ENCODE measurements at places on chromosomes 5 and 9. TPM values are rescaled to one million over a fixed set of nuclear protein-coding genes. Genes with fewer than 3 reads are reported as not detected.
A peak's percentile ranks its signal among the peaks of the same experiment; 100 is the strongest.

DNA sequence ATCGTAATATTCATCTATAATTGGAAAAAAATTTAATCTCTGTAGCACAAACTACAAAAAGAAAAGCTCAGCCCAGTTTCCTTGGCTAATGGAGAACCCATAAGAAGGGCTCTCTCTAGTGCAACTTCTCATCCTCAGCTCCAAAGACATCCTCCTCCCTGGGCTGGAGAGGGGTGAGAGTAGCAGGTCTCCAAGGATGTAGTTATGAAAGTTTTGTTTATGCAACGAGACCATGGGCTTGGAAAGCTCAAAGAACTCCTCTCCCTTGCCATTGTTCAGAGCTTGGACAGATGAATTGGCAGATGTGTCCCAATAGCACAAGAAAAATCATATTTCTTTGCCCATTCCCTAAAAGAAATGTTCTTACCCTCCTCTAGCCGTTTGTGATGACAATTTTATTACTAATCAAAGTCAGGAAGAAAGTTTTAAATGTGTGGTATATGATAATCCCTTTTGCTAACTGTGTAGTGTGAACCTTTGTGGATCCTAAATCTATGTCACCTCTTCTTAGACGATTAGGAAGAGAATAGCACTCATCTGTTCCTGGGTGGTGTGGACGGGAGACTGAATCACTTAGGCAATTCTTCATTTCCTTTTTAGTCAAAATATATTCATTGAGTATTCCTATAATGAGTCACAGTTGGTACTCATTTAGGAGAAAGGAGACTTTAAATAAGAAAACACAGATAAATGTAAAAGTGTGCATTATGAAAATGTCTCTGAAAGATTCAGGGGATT lies 52.2 kb downstream of the GARNL3 start:
- H3K4me1 ChIP-seq: no peaks in the 10 kb centered on the region
- no peaks in the 10 kb centered on the region for H3K27me3 ChIP-seq
- no peak for DNase-seq
- no peak overlapping the region for H3K4me3 ChIP-seq

- no peaks in the 10 kb centered on the region for H3K36me3 ChIP-seq
- H3K4me1 ChIP-seq: peaks cover 16% of the 10 kb centered on the region
- H3K27ac ChIP-seq: no peak overlapping the region
- H3K27me3 ChIP-seq: peaks cover 26% of the 10 kb centered on the region
- peak overlapping the region; percentile 54 for H3K4me3 ChIP-seq
These were observed 294.7 kb downstream of the ZSWIM6 start for GRCh38 chr5:61626639-61627282.

- H3K4me3 ChIP-seq: no peak overlapping the region
- DNase-seq: no peak
- H3K36me3 ChIP-seq: peaks cover 11% of the 10 kb centered on the region
These were observed 68.6 kb downstream of the NEK6 start for GRCh38 chr9:124326378-124326777.

GRCh38 chr5:170293273-170293672 lies 4.3 kb downstream of the LCP2 start:
- DNase-seq: no peak
- no peaks in the 10 kb centered on the region for H3K27me3 ChIP-seq
- H3K27ac ChIP-seq: peak overlapping the region; percentile 49
- H3K4me3 ChIP-seq: peak overlapping the region; percentile 66
- H3K4me1 ChIP-seq: peaks cover 66% of the 10 kb centered on the region
- peaks cover 69% of the 10 kb centered on the region for H3K36me3 ChIP-seq

DNA sequence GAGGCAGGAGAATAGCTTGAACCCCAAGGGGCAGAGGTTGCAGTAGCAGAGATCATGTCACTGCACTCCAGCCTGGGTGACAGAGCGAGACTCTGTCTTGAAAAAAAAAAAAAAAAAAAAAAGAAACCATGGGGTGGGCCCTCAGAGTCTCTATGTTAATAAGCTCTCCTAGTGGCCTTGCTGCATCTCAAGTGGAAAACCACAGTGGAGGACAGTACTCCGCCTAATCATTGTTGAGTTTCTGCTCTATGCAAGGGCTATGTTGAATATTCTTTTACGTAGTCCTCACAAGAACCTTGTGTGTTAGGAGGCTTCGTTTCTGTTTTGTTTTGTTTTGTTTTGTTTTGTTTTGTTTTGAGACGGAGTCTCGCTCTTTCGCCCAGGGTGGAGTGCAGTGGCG lies 48.9 kb downstream of the TJP2 start:
- H3K4me3 ChIP-seq: no peak overlapping the region
- DNase-seq: no peak
- H3K27ac ChIP-seq: no peak overlapping the region
- H3K27me3 ChIP-seq: no peaks in the 10 kb centered on the region

DNA sequence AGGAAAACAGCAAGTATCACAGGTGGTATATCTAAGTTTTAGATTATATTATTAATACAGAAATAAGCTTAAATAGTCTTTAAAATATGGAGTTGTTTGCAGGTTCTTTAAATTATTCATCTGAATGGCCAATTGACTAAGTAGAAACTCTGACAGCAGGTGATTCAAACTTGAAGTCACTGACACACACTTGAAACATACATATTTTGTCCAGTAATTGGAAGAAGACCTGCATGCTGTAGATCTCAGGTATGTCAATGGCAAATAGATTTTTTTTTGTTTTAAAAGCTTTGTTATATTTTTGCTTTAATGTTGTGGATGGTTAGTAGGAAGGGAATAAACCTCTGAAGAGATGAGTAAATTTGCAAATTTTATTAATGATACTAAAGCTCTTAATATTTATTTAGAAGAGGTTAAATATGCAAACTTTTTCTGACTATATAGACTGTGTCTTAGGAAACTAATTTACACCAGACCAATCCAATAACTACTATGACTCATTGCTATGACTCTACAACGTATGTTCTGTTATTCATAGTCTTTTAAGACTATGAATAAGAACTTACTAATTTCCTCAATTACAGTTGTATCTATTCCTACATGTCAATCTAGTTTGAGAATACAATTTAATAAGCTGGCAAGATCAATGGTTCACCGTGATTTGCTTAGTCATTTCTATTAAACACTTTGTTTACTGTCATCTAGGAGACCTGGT lies 53.9 kb upstream of the RORB start:
- H3K27ac ChIP-seq: no peak overlapping the region
- no peaks in the 10 kb centered on the region for H3K27me3 ChIP-seq
- no peaks in the 10 kb centered on the region for H3K4me1 ChIP-seq

- DNase-seq: no peak
- no peaks in the 10 kb centered on the region for H3K36me3 ChIP-seq
- H3K4me1 ChIP-seq: no peaks in the 10 kb centered on the region
- no peak overlapping the region for H3K4me3 ChIP-seq
- H3K27ac ChIP-seq: no peak overlapping the region
These were observed 276.2 kb upstream of the SLC30A5 start for GRCh38 chr5:68817632-68818031.

DNA sequence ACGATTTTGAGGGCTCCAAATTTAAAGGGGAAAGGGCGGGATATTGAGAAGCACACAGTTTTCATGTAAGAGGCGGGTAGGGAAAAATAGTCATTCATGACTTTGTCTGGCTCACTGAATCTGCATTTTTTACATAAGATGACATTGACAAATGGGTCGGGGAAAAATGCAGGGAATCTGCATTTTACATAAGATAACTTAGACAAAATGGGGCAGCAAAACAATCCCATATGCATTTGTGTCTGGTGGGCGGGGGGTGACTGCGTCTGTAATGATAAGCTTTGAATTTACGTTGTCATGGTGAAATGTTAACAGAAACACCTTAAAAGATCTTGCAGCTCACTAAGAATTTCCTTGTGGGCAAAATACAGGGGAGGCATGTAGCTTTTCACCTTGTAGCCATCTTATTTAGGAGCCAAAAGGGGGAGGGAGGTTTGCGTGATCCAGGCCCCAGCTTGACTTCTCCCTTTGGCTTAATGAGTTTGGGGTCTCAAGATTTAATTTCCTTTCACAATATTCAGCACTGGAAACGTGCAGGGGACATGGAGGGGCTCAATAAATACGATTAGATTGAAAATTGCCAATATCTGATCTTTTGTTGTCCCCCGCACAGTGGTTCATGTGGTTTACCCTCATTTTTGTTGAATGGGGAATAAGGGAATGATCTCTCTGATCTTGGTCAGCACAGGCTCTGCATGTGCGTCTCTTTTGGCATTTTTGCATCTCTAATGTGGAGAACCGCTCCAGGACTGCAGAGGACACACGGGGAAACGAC lies 41.1 kb upstream of the GADD45G start:
- no peaks in the 10 kb centered on the region for H3K36me3 ChIP-seq
- H3K4me3 ChIP-seq: no peak overlapping the region
- no peak for DNase-seq
- no peak overlapping the region for H3K27ac ChIP-seq

- no peaks in the 10 kb centered on the region for H3K36me3 ChIP-seq
- H3K27me3 ChIP-seq: no peaks in the 10 kb centered on the region
- DNase-seq: no peak
- no peak overlapping the region for H3K4me3 ChIP-seq
These were observed 493.3 kb upstream of the ADAMTS16 start for GRCh38 chr5:4646715-4647375.

DNA sequence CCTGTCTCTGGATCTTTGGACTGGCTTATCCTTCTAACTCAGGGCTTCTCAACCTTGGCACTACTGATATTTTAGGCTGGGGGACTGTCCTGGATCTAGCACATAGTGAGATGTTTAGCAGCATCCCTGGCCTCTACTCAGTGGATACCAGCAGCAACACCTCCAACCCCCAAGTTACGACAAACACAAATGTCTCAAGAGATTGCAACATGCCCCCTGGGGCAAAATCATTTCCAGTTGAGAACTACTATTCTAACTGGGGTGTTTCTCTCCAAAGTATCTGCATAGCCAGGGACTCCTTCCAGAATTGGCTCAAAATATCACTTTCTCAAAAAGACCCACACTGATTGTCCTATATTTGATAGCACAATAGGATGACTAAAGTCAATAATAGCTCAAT lies 7.2 kb upstream of the TLR4 start:
- H3K4me3 ChIP-seq: no peak overlapping the region
- no peaks in the 10 kb centered on the region for H3K36me3 ChIP-seq
- no peaks in the 10 kb centered on the region for H3K27me3 ChIP-seq
- no peak overlapping the region for H3K27ac ChIP-seq
- no peaks in the 10 kb centered on the region for H3K4me1 ChIP-seq
- no peak for DNase-seq

- H3K27ac ChIP-seq: no peak overlapping the region
- no peak for DNase-seq
- H3K36me3 ChIP-seq: no peaks in the 10 kb centered on the region
- peaks cover 11% of the 10 kb centered on the region for H3K4me1 ChIP-seq
- H3K27me3 ChIP-seq: peaks cover 2% of the 10 kb centered on the region
- H3K4me3 ChIP-seq: peak overlapping the region; percentile 92
These were observed 691 bp downstream of the FCHO2 start for GRCh38 chr5:72956324-72957140.

- no peak overlapping the region for H3K4me3 ChIP-seq
- H3K4me1 ChIP-seq: peaks cover 32% of the 10 kb centered on the region
- H3K36me3 ChIP-seq: peaks cover 10% of the 10 kb centered on the region
- no peak overlapping the region for H3K27ac ChIP-seq
- no peak for DNase-seq
- H3K27me3 ChIP-seq: no peaks in the 10 kb centered on the region
These were observed 15.2 kb downstream of the QSOX2 start for GRCh38 chr9:136230365-136230764.

GRCh38 chr5:93428868-93429267 lies 152.2 kb downstream of the NR2F1-AS1 start:
- no peak overlapping the region for H3K4me3 ChIP-seq
- DNase-seq: no peak
- no peaks in the 10 kb centered on the region for H3K27me3 ChIP-seq
- H3K4me1 ChIP-seq: no peaks in the 10 kb centered on the region
- no peaks in the 10 kb centered on the region for H3K36me3 ChIP-seq

GRCh38 chr9:5493679-5494511 lies 16.4 kb upstream of the PDCD1LG2 start:
- H3K4me3 ChIP-seq: no peak overlapping the region
- no peaks in the 10 kb centered on the region for H3K36me3 ChIP-seq
- DNase-seq: no peak
- no peaks in the 10 kb centered on the region for H3K27me3 ChIP-seq

DNA sequence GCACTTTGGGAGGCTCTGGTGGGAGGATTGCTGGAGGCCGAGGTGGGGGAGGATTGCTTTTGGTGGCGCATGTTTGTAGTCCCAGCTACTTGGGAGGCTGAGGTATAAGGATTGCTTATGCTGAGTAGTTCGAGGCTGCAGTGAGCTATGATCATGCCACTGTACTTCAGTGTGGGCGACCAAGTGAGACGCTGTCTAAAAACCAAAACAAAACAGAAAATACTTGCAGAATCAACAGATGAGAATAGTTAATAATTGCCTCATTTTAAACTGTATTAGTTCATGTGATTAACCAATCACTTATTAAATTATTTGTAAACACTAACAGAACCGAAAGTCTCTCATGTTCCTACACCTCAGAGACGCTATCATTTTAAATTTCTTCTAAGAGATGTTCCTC lies 118.1 kb downstream of the CCDC171 start:
- no peak overlapping the region for H3K4me3 ChIP-seq
- DNase-seq: no peak
- no peaks in the 10 kb centered on the region for H3K27me3 ChIP-seq
- H3K4me1 ChIP-seq: no peaks in the 10 kb centered on the region

The TMEM171 gene
- not detected for total RNA-seq

The SLC36A2 gene
- not detected for total RNA-seq

The SMIM33 gene
- total RNA-seq: 0.08 TPM
